ENCODE measurements at places on chromosomes 5 and 9.
A peak's percentile ranks its signal among the peaks of the same experiment; 100 is the strongest.

DNA sequence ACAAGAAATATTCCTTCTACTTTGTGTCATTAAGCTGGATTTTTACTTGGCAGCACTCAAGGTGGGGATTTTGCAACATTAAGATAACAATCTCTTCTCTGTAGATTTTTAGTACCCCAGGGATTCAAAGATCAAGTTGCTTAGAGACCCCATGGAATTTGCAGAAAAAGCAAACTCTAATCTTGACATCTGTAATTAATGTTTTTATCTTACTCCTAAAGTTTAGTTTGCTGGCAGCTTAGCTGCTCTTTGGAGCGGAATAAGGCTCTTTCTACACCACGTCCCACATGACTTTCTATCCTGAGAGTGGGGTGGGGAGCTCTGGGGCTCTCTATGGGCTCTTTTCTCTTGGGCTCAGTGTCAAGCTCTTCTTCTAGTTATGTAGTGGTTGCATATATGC, 21.7 kb upstream of the SPDL1 start:
- no peak for DNase-seq

DNA sequence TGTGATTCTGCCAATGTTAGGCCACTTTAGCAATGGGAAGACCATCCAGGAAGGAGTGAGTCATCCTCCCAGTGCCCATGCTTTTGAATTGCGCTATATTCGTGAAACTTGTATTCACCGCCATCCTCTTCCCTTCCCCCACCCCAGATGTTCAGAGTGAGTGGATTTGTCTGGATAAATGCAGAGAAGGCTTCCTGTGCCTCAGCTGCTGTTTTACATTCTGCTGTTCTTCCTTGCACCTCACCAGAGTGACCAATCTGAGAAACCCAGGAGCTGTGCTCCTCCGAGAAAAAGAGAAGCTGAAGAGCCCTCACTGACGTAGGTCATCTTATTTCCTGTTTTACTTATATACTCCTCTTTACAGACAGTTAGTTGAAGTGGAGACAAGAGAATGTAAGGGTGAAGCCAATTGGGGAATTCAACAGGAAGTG, 24.6 kb upstream of the SVEP1 start:
- DNase-seq = no peak

GRCh38 chr9:35729700-35730485, 2.1 kb downstream of the TLN1 start:
- DNase-seq = peak; percentile 20

GRCh38 chr5:153783362-153783658, 255.4 kb downstream of the FAM114A2 start:
- DNase-seq = no peak
